Activated CD8-positive, alpha-beta memory T cell treated with anti-CD3 and anti-CD28 coated beads, Interleukin-2, amount 50 U/mL, for 48 hours (primary cell): ENCODE measurements at places on chromosomes 5 and 9.

- DNase-seq: no peak
These were observed 532.2 kb upstream of the WWC1 start for GRCh38 chr5:167759057-167759821.

DNA sequence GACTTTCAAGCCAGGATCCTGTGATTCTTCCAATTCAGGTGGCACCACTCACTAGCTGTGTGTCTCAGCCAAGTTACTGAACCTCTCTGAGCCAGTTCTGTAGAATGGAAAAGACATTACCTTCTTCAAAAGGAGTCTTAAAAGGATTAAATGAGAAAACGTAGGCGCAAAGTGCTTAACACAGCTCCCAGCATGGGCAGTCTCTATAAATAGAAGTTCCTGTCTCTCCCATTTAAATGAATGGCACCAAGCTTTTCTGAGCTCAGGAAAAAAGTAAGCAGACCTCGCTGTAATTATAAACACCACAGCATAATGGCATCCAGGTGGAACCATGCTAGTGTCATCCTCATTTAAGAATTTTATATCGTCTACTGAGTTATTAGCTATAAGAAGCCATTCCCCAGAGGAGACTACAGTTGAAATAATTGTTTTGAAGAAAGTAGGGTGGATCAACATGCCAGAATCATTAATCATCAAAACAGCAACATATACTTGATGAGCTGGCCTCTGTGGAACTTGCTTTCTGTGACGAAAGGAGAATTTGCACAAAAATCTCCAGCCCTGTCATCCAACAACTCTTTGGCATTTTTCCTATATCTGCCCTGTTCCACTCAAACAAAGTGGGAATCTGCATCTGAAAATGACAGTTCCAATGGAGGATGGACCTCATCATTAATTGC, 188.9 kb downstream of the SPOCK1 start:
- no peak for DNase-seq

DNA sequence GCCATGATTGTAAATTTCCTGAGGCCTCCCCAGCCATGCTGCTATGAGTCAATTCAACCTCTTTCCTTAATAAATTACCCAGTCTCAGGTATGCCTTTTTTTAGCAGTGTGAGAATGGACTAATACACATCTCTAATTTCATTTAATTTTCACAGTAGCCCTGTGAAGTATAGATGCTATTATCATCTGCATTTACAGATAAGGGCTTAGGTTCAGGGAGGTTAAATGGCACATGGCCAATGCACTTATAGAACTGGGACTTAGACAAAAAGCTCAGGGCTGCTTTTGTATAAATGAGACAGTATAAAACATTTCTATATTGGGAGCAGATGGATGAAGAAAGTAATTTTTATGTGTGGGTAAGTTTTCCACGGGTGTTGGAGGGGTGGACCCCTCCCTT, 62.9 kb upstream of the PANK3 start:
- DNase-seq: no peak

DNA sequence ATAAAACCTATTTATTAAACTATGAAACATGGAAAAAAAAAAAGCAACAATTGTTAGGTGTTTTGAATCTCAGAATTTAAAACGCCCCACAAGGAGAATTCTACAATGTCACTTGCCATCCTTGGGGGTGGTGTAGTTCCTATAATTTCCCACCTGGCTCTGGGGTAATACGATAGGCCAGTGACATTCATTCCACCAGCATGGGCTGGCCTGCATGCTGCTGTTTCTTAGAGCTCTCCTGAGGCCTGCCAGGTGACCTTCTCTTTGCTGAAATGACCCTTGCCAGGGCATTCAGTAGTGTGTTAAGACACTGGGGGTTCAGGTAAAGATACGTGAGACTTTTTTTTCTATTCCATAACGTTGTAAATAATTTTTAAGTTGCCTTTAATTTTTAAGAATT, 10.0 kb upstream of the ARHGEF28 start:
- no peak for DNase-seq

DNA sequence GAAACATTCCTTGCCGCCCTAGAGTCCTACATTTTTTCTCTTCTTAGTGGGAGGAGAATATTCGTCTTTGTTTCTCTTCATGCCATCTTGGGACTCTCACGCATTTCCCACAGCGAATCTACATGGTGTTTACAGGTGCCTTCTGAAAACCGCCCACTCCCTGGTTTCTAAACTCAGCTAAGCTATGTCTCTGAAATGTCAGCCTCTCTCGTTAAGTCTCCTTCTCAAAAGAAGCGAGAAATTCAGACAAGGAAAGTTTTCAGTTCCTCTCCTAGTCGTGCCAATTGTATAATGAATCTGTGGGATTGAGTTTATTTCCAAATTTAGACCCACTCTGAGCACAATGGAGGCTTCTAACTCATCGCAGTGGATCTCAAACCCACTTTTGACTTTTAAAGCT, 186.8 kb upstream of the NFIB start:
- no peak for DNase-seq

DNA sequence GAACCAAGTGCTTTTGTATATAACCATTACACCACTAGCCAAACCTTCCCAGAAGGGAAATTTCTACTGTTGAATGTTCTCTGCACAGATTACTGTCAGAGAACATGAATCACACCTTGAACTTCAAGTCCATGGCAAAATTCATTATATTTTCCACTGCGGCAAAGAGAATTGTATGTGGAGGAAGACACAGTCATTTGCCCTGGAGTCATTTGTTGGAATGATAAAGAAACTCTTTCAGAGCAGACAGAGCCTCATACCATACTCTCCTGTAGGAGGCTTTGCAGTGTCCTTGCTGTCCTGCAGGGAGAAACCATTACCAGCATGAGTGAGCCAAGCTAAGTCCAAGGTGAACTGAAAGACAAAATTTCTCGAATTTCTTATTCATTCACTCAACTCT, 369.0 kb downstream of the ARHGEF28 start:
- DNase-seq: no peak

- DNase-seq: no peak
These were observed 499.1 kb upstream of the NUDT12 start for GRCh38 chr5:104061707-104062106.

DNA sequence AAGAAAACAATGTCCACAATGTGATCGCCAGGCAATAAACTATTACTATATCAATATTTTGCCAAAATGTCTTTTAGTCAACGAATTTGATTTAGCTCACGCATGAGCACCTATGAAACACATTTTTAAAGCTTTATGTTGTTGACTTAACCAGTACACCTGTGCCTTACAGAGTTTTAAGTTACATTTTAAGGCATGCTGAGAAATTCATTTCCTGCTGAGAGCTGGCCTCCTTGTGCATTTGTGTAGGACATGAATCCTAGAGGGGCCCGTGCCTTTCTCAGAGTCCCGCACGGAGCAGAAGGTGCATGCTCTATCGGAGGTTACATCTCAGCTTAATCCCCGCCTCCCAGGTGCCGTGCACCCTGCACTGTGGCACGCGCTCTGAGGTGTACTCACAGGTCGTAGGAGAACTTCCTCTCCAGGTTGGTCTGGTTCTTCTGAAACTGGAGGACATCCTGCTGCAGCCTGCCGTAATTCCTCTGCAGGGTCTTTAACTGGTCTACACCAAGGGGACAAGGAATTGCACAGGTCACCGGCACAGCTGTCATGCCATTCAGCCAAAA, 53.2 kb downstream of the GOLM1 start:
- no peak for DNase-seq

- DNase-seq: no peak
These were observed 211.3 kb upstream of the KLF4 start for GRCh38 chr9:107700847-107701246.
